ENCODE measurements at places on chromosomes 16 and 17. TPM values are rescaled to one million over a fixed set of nuclear protein-coding genes. Genes with fewer than 3 reads are reported as not detected.

HID1 gene
- total RNA-seq = 0.10 TPM

KRTAP3-2 gene
- not detected for total RNA-seq

MT1A gene
- total RNA-seq = 3.4 TPM

RPS6KB1 gene
- total RNA-seq = 17.4 TPM

TBC1D3 gene
- total RNA-seq = not detected

All from RPMI7951 (cell line).